Stimulated activated CD4-positive, alpha-beta T cell treated with anti-CD3 and anti-CD28 coated beads, Interleukin-2, amount 100 ng/mL, for 4 hours (primary cell): ENCODE measurements at places on chromosomes 12 and 14.

GRCh38 chr14:99026471-99026870 is 245.5 kb downstream of the BCL11B start:
- no peak for DNase-seq

- no peak for DNase-seq
Measured at GRCh38 chr12:26122681-26123481, 2.0 kb downstream of the BHLHE41 start.

- no peak for DNase-seq
Measured at GRCh38 chr14:100083706-100084105, 18.5 kb downstream of the EVL start.

GRCh38 chr12:93780101-93780641 is 103.0 kb downstream of the CRADD start:
- DNase-seq: no peak
